Fibroblast of mammary gland (primary cell): ENCODE measurements at places on chromosomes 2 and 18.

- DNase-seq, result no peak
Measured at GRCh38 chr2:155309483-155309882, 611.0 kb downstream of the KCNJ3 start.

DNA sequence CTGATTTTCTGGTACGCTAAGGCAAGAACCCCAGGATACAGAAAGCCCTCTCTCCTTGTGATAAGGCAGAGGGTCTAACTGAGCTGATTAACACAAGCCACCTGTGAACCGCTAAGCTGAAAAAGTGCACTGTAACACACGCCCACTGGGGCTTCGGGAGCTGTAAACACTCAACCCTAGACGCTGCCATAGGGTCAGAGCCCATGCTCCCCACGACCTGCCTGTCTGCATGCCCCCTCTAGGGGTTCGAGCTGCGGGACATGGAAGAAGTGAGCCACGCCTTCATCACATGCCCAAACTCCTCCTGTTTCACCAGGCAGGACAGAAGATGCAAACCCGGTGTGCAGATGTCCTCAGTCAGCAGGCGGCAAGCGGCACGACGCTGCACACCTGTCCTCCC, 173.9 kb upstream of the RAB12 start:
- DNase-seq, result no peak

GRCh38 chr2:221715523-221716247, 143.6 kb upstream of the EPHA4 start:
- no peak for DNase-seq

DNA sequence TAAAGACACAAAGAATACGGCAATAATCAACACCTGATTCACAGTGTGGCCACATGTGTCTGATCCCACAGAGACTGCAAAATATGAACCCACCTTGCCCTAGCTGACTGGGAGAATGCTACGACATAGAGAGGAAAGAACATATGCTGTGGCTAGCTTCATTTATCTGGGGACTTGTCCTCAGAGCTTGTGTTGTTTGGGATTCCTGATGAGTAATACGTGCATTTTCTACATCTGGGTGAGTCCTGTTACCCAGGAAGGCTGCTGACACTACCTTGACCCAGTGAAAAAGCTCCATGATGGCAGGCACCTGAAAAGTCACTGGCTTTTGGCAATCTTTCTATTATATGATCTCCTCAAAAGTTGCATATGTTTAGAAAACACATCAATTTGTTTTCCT, 427.7 kb upstream of the LYPD1 start:
- DNase-seq, result no peak

DNA sequence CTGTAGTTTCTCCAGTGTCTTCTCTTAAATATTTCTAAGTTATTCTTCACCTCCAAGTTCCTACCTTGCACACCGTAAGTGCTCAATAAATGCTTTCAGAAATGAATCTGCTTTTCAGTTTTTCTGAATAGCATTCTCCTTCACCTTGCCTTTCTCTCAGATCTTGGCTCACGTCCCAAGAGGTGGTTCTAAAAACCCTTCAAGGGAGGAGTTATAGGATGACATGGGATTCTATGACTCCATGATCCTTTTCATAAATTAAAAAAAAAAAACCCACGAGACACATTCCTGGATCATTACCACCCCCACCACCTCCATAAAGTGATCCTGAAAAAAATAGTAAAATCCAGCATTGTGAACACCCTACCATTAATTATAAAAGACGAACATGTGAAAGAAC, 11.7 kb downstream of the KCTD1 start:
- DNase-seq, result no peak

DNA sequence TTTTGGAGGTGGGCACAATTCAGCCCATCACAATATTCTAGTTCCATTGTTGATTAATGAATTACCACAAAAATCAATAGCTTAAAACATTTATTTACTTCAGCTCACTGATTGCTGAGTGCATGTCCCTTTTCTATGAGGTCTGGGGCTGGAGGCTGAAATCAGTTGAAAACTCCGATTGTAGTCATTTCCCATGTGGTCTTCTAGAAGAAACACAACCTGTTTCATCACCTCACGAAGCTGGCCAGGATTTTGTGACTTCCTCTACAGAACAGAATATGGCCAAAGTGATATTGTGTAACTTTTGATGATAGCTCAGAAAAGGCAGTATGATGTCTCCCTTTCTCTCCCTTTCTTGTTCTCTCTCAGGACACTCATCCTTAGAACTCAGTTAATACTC, 44.1 kb upstream of the CYRIA start:
- no peak for DNase-seq

GRCh38 chr2:240431271-240431660, 4.2 kb upstream of the GPC1 start:
- DNase-seq, result no peak

GRCh38 chr2:44928483-44929158, 12.9 kb upstream of the SIX3 start:
- DNase-seq, result no peak

- DNase-seq, result no peak
Measured at GRCh38 chr2:15173501-15173900, 387.6 kb downstream of the NBAS start.

- DNase-seq, result peak; percentile 91
Measured at GRCh38 chr2:225025917-225026571, 16.2 kb downstream of the DOCK10 start.

- DNase-seq, result peak; percentile 25
Measured at GRCh38 chr2:181305301-181306123, 151.7 kb upstream of the ITGA4 start.

DNA sequence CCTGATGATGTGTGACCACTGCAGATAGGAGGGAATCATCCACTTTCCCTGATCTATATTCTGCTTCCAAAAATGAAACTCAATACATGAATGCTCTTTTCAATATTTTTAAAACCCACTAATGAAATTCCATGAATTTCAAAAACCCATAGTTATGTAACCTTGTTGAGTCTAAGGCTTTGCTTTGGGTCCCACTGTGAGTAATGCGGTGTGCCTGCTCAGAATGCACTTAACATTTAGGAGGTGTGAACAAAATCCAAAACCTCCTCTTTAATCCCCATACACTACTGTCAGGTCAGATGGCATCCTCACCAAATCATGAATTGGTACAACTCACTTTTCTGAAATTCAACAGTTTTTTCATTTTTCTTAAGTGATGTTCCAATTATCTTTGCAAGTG, 50.4 kb downstream of the CCDC93 start:
- DNase-seq, result no peak

DNA sequence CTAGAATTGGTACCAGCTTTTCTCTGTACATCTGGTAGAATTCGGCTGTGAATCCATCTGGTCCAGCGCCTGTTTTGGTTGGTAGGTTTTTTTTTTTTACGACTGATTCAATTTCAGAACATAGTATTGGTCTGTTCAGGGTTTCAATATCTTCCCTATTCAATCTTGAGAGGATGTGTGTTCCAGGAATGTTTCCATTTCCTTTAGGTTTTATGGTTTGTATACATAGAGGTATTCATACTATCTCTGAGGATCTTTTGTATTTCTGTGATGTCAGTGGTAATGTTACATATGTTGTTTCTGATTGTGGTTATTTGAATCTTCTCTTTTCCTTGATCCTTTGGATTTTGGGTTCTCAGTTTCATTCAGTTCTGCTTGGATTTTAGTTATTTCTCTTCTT, 172.1 kb upstream of the ITGA4 start:
- DNase-seq, result no peak

- no peak for DNase-seq
Measured at GRCh38 chr2:128450211-128451024, 131.8 kb upstream of the HS6ST1 start.

- no peak for DNase-seq
Measured at GRCh38 chr18:68402784-68403183, 312.1 kb downstream of the TMX3 start.

- DNase-seq, result no peak
Measured at GRCh38 chr2:85975581-85975980, 86.8 kb upstream of the ST3GAL5 start.

- DNase-seq, result no peak
Measured at GRCh38 chr18:63907664-63908063, at the start of gene SERPINB10. SERPINB10 (plus strand) TSS chr18:63907958; CDS start chr18:63915511, 7,553 bp downstream.

DNA sequence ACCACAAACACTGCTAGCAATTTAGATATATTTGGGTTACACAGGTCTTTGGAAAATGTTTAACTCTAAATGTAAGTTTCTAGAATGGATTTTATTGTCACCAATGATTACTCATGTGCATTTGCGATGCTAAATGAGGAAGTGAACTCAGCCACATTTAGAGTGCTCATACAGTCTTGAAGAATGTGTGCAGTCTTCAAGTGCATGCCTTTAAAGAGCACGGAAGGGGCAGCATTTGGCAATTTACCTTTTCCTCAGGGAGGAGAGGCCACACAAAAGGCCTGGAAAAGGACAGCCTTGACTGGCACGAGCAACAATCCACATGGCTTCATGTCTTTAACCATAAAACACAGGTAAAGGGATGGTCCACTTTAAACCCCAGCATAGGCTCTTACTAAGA, 78.5 kb upstream of the STK17B start:
- DNase-seq, result peak; percentile 53

DNA sequence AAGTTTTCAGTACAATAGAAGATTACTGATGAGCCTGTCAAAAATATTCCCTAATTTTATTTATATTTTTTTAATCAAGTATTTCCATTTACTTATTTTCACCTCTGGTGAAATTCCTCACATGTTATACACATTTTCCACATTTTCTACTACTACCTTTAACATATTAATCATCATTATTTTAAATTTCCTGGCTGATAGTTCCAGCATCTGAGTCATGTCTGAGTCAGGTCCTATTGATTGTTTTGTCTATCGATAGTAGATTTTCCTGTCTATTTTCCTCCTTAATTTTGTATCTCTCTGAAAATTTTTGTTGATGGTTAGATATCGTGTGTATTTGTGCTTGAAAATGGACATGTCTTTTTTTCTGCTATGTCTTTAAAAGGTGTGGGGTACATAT, 211.8 kb upstream of the DSEL start:
- DNase-seq, result no peak

GRCh38 chr2:143489145-143489544, 359.9 kb downstream of the ARHGAP15 start:
- peak; percentile 41 for DNase-seq

- no peak for DNase-seq
Measured at GRCh38 chr2:23425338-23425871, 40.4 kb downstream of the KLHL29 start.

GRCh38 chr18:48230467-48231113, 178.6 kb downstream of the ZBTB7C start:
- peak; percentile 65 for DNase-seq

GRCh38 chr2:96514521-96514920, 9.4 kb upstream of the NEURL3 start:
- no peak for DNase-seq

GRCh38 chr18:76491473-76491775, 3.6 kb downstream of the ZNF516 start:
- DNase-seq, result peak; percentile 64

GRCh38 chr2:39216346-39217191, 27.2 kb downstream of the CDKL4 start:
- DNase-seq, result no peak

DNA sequence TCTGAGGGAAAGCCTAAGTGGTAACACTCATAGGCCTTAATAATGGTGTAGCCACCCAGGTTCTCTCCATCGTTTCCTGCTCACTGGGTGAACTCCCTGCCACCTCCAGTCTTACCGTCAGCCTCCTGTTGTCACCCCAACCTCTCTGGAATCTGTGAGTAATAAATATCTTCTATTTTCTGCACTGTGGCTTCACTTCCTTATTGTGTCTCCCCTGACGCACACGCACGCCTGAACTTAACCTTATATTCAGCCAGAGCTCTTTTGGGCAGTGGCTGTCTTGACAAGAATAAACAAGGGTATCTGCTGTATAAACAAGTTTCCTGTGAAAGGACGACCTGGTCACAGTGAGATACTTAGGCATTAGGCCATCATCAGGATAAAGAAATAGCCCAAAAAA, 467.2 kb downstream of the SPAG16 start:
- DNase-seq, result no peak

DNA sequence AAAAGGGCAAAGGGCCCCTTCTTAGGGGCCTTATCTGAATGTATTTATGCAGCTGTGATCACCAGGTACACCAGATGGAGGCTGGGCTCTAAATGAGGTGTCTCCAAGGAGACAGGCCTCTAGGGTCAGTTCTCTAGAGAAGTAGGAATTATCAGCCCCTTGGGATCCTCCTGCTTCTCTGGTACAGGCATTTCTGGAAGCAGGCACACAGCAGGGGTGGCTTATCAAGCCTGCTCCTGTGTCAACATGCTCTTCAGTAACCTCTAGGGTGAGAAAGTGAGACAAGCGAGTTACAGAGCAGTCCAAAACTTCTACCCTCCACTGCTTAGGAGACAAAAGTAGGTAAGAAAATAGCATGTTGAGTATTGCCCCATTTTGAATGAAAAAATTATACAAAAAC, 13.8 kb downstream of the TPGS2 start:
- DNase-seq, result no peak

DNA sequence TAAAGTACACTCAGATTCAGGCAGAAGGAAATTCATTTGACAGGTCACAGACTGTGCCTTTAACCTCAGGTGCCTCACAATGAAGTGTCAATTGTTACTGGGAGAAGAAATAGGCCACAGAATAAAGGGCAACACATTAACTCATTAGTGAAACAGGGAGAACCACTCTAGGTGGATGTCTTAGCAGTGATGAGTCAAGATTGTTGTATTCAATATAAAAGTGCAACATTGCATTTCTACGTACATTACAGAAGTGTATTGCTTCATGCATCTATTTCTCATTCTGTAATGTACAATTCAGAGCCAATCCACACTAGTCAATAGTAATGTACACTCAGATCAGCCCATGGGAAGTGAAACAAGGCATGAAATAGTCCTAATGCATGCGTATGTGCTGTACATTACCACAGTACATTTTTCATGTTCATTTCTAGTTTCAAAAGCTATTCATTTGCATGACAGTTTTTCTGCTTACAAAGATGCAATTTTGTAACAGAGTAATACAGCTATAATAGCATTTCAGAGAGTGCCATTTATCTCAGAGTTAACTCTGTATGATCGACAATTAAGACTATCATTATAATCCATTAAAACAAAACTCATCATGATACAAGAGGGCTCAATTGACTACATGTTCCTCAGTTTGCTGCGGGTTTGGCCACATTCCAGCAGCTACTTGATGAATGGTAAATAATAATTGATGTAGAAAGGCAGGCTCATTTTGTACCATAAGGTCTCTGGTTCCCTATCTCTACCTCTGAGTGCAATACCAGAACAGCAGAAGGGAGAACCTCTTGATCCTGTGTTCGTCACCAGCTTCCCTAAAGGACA, 12.2 kb upstream of the ARL5A start:
- no peak for DNase-seq
